ENCODE measurements at places on chromosomes 2 and 18. TPM values are rescaled to one million over a fixed set of nuclear protein-coding genes. Genes with fewer than 3 reads are reported as not detected.

SERPINB10 gene
- 0.41 TPM for total RNA-seq

ASIC4 gene
- 2.9 TPM for total RNA-seq

AQP4 gene
- 57.9 TPM for total RNA-seq

TUBA4A gene
- total RNA-seq = 2.0 TPM
